Activated CD4-positive, alpha-beta T cell treated with anti-CD3 and anti-CD28 coated beads, Interleukin-2, amount 50 U/mL, for 1 hour (primary cell): ENCODE measurements at places on chromosomes 6 and 20.

GRCh38 chr6:868201-868600 is 175.3 kb upstream of the EXOC2 start:
- no peak for DNase-seq

GRCh38 chr6:39908838-39909583 is 25.3 kb downstream of the MOCS1 start:
- no peak for DNase-seq

- no peak for DNase-seq
These were observed 14.6 kb downstream of the MYBL2 start for GRCh38 chr20:43681468-43681942.

- DNase-seq = no peak
These were observed 2.8 kb downstream of the SERPINB9 start for GRCh38 chr6:2900221-2900807.

- no peak for DNase-seq
These were observed 34.1 kb downstream of the ERMARD start for GRCh38 chr6:169785566-169785965.

DNA sequence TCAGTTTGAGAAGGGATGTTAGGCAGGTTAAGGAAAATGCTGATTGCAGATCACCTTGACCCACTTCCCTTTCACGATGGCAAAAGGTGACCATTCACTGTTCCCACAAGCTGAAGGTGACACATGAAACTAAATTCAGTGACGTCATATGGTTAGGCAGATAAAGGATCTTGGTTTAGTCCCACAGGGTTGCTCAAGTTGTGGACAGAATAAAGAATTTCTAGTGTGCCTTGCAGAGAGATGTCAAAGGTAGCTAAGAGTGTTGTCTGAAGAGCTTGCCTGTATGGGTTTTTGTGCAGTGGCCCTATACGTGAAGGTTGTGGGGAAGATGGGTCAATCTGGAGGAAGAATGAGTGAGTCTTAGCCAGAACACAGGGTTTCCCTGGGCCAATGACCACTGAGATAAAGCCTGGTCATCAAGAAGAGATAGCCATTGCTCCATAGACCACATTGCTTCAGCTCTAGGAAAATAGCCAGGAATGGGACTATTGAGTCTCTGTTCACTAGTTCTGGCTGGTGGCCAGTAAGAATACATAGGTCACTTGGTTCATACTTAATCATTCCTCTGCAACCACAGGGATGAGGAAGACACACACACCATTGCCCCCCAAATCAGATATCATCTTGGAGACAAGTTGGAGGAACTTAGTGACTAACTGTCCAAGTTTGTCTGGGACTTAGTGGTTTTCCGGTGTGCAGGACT is 148.5 kb upstream of the ATXN1 start:
- DNase-seq = no peak

- no peak for DNase-seq
These were observed 72.7 kb upstream of the CCN6 start for GRCh38 chr6:111980971-111981840.

GRCh38 chr6:150420428-150420827 is 51.6 kb downstream of the IYD start:
- no peak for DNase-seq

GRCh38 chr6:43972179-43972912 is 154.9 kb downstream of the MRPL14 start:
- no peak for DNase-seq

GRCh38 chr6:44663860-44664634 is 276.5 kb downstream of the CDC5L start:
- DNase-seq = no peak

- no peak for DNase-seq
These were observed 282.7 kb downstream of the PLCB1 start for GRCh38 chr20:8414586-8415274.

- DNase-seq = no peak
These were observed 17.6 kb upstream of the HLA-F start for GRCh38 chr6:29705389-29706231.

DNA sequence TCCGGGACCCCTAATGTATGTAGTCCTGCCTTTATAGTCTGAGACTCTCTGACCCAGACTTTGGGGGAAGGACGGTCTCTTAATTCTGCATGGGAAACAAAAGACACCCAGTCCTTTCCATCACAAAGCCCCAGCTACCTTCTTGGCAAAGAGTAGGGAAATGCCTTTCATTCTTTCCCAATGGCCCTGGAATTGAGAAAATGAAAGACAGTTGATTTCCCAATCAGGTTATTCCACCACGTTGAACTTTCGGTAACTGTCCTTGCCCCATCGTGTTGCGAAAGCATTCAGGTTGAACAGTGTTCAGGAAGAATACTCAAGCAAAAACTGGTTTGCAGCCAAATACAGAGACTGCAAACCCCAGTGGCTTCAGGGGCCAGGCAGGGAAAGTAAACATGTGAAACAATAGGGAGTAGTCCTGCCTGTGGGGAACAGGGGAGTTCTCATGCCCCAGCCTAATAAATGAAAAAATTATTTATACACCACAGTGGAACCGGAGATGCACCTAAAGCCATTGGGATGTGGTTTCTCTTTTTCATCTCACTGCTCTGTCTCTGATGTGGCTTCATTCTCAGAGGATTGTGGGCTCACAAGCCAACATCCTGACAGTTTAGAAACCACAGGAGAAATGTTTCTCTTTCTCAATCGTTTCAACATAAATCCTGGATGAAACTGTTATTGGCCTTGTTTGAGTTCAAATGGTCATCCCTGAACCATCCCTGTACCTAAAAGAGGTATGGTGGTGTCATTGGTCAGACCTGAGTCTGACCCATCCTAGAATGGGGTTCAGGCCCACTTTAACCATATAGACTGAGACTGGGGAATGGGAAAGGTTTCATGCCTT is 44.2 kb upstream of the SLC9A8 start:
- DNase-seq = no peak

DNA sequence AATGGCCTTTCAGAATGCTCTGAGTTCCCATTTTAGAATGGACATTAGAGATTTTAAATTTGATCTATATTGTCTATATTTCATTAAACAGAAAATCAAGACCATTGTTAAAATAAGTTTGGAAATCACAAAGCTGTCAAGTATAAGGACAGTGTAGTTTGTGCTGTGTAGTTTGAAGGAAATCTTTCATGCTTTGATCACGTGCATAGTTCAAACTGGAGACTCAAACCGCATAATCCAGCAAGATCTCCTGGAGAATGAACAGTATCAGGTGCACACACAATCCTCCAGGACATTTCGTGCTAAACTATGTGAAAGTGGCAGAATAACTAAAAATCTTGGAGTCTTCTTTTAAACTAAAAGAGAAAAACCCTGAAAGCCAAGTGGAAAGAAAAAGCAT is 60.8 kb upstream of the TBXT start:
- no peak for DNase-seq

DNA sequence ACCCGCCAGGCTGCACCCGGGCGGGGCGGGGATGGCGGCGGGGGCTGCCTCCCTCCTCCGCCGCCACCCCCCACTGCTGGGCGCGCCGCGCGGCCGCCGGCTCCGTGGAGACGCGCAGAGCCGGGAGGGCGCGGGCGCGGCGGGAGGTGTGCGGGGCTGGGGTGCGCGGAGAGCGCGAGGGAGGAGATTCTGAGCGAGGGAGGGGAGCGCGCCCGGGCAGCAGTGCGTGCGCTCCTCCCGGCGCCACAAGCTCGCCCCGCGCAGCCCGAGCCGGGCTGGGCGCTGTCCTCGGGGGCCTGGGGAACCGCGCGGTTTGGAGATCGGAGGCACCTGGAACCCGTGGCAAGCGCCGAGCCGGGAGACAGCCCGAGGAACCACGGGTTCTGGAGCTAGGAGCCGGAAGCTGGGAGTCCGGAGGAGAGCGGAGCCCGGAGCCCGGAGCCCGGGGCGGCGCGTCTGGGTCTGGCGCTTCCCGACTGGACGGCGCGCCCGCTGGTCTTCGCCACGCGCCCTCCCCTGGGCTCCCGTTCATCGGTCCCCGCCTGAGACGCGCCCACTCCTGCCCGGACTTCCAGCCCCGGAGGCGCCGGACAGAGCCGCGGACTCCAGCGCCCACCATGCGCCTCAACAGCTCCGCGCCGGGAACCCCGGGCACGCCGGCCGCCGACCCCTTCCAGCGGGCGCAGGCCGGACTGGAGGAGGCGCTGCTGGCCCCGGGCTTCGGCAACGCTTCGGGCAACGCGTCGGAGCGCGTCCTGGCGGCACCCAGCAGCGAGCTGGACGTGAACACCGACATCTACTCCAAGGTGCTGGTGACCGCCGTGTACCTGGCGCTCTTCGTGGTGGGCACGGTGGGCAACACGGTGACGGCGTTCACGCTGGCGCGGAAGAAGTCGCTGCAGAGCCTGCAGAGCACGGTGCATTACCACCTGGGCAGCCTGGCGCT is at the start of gene NTSR1:
TSS of gene NTSR1 (plus strand) at position 246 of the 946 bp plus-strand sequence. CDS start at position 618, 372 bp downstream.
- DNase-seq = no peak

- no peak for DNase-seq
These were observed 1.3 kb downstream of the GZF1 start for GRCh38 chr20:23363257-23363649.

DNA sequence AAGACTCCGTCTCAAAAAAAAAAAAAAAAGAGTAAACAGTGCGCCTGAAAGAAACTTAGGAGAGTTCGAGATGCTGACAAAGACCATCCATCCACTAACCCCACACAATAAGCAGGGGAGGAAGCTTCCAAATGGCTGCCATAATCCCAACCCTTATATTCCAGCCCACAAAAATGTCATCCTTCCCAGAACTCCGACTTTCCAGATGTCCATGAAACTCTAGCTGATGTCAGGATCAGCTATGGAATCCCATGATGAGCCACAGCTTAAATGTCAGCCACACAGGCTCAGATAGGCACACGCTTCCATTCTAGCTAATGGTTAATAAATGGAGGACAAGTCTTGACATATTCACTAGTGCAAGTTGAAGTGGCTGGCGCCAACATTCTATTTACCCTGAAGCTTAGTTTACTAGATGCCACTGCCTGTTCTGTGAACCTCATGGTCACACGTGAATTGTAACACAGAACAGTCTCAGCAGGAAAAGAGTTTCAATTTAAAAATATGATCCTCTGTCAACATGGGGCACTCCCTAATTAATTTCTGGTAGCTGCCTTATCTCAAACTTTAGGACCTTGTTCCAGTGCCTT is 75.5 kb downstream of the FOXF2 start:
- no peak for DNase-seq

- DNase-seq = peak; percentile 31
These were observed at the start of gene TEAD3 for GRCh38 chr6:35496841-35497570. Gene TEAD3 (minus strand): TSS chr6:35497079.

DNA sequence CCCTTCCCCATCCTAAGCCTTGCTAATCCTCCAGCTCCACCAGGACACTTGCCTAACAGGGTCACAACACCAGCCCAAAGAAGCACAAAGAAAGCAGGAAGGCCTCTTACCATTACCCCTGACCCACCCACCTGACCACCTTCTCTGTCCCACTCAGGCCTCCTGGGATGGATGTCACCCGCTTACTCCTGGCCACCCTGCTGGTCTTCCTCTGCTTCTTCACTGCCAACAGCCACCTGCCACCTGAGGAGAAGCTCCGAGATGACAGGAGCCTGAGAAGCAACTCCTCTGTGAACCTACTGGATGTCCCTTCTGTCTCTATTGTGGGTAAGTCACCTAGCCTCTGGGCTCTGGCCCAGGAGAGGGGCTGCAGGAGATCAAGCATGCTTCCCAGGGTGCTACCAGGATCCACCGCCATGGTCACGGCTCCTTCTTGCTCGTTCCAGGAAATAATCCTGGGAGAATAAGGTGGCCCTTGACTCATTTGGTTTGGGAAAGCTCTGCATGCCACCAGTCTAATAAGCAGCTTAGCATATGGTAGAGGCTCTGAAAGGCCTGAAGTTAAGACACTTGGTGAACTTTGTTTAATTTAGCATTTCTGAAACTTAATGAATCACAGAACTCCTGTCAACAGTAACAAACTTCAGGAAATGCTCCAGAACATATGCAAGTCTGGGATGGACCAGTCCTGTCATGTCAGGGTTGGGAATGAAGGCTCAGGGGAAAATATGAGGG is 19.2 kb downstream of the ASIP start:
- DNase-seq = no peak

DNA sequence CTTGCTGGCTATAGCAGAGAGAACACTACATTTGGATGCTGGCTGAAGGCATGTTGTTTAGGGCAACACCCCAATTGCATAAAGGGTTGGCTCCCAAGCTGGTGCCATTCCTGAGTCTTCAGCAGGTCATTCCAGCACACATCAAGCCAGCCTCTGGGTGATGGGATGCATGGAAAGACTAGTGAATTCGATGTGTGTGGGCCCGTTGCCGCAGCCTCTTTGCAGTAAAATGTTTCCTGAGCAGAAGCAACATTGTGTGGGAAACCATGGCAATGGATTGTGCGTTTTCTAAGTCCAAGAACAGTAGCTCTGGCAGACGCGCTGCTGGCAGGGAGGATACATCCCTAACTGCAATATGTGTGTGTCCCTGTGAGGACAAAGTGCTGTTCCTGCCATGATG is 142.4 kb upstream of the SLC24A3 start:
- DNase-seq = no peak

- no peak for DNase-seq
These were observed 171.9 kb upstream of the JARID2 start for GRCh38 chr6:15073883-15074465.

DNA sequence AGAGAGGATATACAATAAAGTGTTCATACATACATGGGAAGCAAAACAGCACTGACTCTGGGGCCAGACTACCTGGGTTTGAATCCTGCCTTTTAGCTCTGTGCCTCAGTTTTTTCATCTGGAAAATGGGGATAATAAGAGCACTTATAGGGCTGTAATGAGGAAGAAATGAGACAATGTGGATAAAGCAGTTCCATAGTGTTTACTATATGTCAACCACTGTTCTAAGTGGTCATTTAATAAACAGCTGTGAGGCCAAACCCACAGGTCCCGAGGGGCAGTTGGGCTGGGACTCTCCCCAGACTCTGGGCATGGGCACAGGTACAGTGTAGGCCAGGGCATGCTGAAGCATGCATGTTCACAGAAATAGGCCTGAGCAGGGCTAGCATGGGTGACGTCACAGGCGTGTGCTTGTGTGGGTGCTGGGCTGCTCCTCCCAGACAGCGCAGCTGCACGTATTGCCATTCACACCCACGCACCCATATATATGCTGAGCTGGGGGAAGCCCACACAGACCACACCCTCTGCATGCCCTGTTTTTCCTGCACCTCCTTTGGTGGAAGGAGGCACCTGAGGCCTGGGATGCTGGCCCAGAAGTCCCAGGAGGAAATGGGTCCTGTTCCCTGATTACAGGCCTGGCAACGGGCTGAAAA is 3.5 kb upstream of the PLCG1 start:
- peak; percentile 50 for DNase-seq

- no peak for DNase-seq
These were observed 3.9 kb downstream of the LPIN3 start for GRCh38 chr20:41344477-41344876.

DNA sequence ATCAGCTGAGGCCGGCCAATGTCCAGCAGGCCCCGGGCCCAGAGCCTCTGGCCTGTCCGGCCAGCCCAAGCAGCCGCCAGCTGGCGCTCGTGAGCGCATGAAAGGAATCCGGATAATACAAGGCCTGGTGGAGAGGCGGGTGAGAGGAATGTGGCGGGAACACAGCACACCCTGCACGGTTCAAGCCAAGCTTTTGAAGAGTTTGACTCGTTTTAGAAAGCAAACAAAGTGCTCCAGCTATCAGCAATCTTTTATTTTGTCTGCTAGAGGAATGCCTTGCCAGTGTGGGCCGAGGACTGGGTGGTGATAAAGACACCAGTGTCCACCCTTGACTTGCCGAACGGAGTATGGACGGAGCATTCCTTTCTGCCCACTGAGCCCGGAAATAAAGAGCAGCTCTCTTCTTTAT is 9.3 kb upstream of the NEDD9 start:
- DNase-seq = no peak
